Activated naive CD8-positive, alpha-beta T cell treated with anti-CD3 and anti-CD28 coated beads, Interleukin-2, amount 50 U/mL, for 24 hours (primary cell): ENCODE measurements at places on chromosomes 2 and 18.

DNA sequence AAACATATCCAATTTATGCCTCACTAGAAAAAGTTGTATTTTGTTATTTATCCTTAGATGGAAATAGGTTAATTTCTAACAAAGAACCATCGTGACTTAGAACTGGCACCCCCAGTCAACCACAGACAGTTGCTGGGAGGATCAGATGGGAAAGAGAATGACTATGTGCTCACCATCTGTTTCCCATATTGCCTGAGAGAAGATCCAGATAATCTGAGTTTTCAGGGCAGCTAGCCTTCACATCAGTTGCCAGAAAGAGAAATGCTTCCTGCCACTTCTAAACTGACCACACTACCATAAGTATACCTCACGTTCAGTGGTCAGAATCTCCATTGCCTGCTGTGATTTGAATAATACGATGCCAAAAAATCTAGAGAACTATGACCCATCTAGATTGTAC lies 28.4 kb upstream of the NEB start:
- no peak for DNase-seq

DNA sequence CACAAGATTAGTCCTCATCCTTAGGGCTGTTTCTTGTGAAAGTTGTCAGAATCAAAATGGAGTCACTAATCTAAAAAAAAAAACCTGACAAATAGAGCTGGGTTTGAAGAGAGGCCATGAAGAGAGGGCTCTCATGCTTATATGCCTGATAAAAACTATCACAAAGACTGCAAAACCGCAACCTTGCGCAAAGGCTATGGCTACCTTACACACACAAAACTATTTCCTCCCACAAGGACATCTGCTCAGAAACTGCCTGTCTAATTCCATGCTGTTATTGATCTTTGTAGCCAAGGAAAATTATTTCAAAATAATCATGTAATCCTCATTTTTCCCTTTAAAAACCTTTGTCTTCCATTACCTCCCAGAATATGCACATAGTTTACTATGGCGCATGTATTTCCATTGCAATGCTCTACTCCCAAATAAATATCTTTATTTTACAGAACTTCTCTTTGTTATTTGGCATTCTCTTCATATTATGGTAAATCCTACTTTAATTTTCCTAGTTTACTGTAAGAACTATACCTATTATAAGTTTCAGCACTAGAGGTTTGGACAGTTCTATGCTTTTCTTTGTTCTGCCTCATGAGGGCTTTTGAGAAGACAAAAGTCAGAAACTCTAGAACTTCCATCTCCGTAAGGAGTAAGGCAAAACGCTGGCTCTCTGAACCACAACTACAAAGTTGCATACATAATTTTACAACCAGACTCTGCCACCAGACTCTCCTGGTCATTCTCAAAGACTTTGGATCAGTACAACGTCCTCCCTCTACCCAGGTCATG lies 9.6 kb upstream of the DPYSL5 start:
- DNase-seq, result no peak

- no peak for DNase-seq
These were observed 20.4 kb downstream of the COL6A3 start for GRCh38 chr2:237393523-237393922.

GRCh38 chr2:45889053-45889452 lies 237.6 kb downstream of the PRKCE start:
- peak; percentile 30 for DNase-seq

- no peak for DNase-seq
These were observed 1103.2 kb upstream of the ZEB2 start for GRCh38 chr2:145623136-145623535.

DNA sequence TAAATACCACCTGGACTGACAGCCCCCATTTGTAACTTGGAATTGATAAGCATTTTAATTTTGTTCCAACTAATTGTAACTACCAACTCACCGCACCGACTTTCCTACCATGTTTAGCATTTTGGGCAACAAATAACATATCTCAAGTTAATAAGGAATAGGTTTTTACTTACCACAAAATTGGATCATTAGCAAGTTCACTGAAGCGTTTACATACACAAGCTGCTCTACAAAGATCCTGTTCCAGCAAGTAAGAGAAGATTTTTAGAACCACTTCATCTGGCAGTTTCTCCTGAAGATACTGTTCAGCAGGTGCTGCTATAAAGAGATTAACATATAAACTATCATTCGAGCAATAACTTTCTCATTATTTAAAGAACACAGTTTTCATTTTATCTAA lies 55.7 kb downstream of the MSH6 start:
- no peak for DNase-seq

GRCh38 chr2:160365716-160366367 lies 127.8 kb downstream of the RBMS1 start:
- no peak for DNase-seq

GRCh38 chr18:31373641-31374040 lies 2.9 kb upstream of the DSG4 start:
- DNase-seq, result no peak

GRCh38 chr18:36352384-36352783 lies 54.9 kb downstream of the FHOD3 start:
- no peak for DNase-seq

DNA sequence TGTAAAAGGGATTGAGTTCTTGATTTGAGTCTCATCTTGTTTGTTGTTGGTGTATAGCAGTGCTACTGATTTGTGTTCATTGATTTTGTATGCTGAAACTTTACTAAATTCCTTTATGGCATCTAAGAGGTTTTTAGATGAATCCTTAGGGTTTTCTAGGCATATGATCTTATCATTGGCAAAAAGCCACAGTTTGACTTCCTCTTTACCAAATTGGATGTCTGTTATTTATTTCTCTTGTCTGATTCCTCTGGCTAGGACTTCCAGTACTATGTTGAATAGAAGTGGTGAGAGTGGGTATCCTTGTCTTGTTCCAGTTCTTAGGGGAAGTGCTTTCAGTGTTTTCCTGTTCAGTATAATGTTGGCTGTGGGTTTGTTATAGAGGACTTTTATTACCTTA lies 4.8 kb downstream of the ANKAR start:
- no peak for DNase-seq

GRCh38 chr18:37392648-37393047 lies 172.9 kb downstream of the CELF4 start:
- DNase-seq, result no peak

- DNase-seq, result no peak
These were observed 24.6 kb upstream of the SPP2 start for GRCh38 chr2:234025891-234026401.

DNA sequence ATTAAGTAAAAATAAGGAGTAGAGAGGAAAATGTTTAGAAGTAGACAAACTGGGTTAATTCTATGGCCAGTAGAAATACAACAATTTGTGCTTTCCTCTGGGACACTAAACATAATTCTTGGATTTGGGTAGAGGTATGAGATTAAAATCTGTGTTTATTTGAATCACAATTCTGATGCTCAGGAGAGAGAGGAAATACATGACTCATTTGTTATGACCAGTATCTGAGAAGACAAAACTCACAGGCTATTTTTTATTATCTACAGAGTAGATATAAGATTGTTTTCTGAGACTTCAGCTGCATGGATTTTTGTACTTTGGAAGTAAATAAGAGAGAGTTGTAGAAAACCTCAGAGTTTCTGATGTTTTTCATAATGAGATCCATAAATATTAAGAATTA lies 315.7 kb upstream of the CWC22 start:
- no peak for DNase-seq
